ENCODE measurements at places on chromosomes 4 and X. TPM values are rescaled to one million over a fixed set of nuclear protein-coding genes. Genes with fewer than 3 reads are reported as not detected.

The EPGN gene
- 0.98 TPM for total RNA-seq

The ARR3 gene
- not detected for total RNA-seq

The ENOX2 gene
- total RNA-seq, result 15.1 TPM

GRCh38 chr4:172412851-172413580 lies 599.8 kb downstream of the GALNTL6 start:
- no peaks in the 10 kb centered on the region for H3K36me3 ChIP-seq
- no peaks in the 10 kb centered on the region for H3K4me1 ChIP-seq
- DNase-seq, result no peak
- no peaks in the 10 kb centered on the region for H3K27me3 ChIP-seq
- H3K27ac ChIP-seq, result no peak overlapping the region

DNA sequence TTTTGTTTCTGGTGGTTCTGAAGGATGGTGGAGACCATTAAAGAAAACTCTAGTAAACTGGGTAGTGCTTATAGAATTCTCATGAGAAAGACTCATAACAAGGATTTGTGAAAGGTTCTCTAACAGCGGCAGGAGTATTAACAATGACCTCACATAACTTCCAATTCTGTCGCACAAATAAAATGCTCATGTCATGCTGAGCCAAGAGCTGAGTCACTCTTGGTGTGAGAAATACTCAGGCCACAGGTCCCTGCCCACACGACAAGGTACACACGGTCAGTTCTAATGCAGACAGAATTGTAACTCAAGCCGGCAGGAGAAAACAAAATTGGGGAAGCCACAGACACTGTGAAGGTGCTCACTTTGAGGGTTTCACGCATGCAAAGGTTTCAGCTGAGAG lies 34.4 kb upstream of the C4orf50 start:
- no peaks in the 10 kb centered on the region for H3K36me3 ChIP-seq
- H3K4me1 ChIP-seq, result no peaks in the 10 kb centered on the region
- no peaks in the 10 kb centered on the region for H3K27me3 ChIP-seq
- no peak overlapping the region for H3K27ac ChIP-seq
- DNase-seq, result no peak

DNA sequence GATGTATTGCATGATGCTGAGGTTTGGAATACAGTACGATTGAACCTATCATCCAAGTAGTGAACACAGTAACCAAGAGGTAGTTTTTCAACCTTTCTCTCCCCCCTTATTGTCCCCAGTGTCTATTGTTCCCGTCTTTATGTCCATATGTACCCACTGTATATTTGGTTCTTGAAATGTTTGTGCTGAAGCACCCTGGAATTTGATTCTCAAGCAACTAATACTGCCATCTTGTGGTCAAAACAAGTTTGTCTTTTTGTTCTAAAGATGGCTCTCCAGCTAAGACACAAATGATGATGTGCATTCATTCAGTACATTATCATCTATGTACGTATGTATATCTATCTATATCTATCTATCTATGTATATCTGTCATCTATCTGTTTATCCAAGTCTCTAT lies 33.5 kb upstream of the DCX start:
- H3K27ac ChIP-seq, result no peak overlapping the region
- no peak overlapping the region for H3K4me3 ChIP-seq
- no peaks in the 10 kb centered on the region for H3K27me3 ChIP-seq
